Tibial artery (tissue), 4 donors: ENCODE measurements at places on chromosomes 2 and 18.

DNA sequence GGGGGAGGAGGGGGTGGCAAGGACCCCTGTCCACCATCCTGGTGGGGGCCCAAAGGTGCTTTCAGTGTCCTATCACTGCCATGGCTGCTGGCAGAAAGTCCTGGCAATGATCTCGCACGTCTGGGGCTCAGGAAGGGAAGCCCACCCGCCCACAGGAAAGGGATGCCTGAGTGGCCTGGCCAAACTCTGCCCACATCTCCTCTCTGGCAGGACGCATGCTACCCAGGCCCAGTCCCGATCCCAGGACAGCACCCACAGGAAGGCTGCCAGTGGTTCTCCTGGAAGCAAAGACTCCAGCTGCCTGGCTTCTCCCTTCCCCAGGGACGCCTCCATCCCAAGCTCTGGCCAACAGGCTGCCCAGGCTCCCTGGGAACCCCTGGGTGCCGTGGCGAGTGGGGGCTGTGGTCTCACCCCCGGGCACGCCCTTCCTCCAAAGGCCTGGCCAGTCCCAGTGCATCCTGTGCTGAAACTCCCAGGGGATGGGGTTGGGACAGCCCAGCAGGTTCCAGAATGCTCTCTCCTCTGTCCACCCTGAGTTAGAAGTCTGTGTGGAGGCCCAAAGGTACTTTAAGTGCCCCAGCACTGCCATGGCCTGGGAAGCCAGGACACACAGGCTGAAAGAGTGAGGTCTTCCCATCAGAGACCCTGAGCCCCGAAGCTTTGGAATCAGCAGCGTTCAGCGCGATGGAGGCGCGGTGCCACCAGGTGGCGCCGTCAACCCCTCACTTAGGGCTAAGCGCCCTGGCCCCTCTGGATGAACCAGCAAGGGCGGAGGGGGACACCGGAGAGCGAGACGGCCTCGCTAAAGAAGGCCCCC lies 29.8 kb upstream of the TAF1B start:
- peak; percentile 53 for DNase-seq
- H3K4me3 ChIP-seq: peak overlapping the region; percentile 3
- H3K27ac ChIP-seq: no peak overlapping the region
- no peaks in the 10 kb centered on the region for H3K36me3 ChIP-seq
- H3K27me3 ChIP-seq: peaks cover 9% of the 10 kb centered on the region

DNA sequence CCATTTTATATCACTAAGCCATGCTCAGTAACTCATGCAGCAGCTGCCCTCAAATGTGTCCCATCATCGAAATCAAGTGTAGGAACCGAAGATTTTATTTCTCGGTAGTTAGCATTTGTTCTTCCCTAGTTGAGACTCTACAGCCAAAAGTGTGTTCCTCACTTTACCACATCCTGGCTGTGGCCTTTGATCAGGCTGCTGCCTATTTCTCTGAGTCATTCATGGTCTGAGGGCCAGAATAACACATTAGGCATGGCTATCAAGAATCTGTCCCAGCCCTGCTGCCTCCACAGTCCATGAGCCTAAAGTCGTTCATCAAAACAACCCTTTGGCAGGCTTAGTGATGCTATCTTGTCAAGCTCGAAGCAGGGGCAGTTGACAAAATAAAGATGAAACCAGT lies 300.1 kb downstream of the TDRD15 start:
- no peak overlapping the region for H3K4me3 ChIP-seq
- no peak overlapping the region for H3K27ac ChIP-seq
- H3K4me1 ChIP-seq: no peaks in the 10 kb centered on the region
- H3K27me3 ChIP-seq: no peaks in the 10 kb centered on the region
- H3K36me3 ChIP-seq: no peaks in the 10 kb centered on the region
- no peak for DNase-seq

DNA sequence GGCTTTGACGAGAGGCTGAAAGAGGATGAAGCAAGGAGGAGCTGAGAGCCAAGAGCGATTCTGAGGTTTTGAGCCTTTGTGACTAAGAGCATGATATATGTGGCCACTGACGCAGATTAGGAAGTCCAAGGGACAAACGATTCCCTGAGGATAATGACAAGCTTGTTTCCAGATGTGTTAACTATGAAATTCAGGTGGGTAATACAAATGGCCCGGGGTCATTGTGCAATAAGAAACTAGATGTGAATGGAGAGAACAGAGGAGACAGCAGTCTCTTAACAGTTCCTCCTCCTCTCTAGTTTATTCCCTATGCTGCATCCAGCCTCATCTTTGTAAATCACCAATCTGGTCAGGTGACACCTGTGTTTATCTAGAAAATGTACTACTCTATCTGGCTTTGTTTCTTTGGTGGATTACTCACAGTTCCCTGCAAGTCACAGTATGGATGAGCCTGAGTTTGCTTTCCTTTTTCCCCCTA lies 84.2 kb downstream of the SOCS6 start:
- DNase-seq: no peak
- no peaks in the 10 kb centered on the region for H3K27me3 ChIP-seq
- no peak overlapping the region for H3K27ac ChIP-seq
- peaks cover 3% of the 10 kb centered on the region for H3K4me1 ChIP-seq
- H3K36me3 ChIP-seq: no peaks in the 10 kb centered on the region

DNA sequence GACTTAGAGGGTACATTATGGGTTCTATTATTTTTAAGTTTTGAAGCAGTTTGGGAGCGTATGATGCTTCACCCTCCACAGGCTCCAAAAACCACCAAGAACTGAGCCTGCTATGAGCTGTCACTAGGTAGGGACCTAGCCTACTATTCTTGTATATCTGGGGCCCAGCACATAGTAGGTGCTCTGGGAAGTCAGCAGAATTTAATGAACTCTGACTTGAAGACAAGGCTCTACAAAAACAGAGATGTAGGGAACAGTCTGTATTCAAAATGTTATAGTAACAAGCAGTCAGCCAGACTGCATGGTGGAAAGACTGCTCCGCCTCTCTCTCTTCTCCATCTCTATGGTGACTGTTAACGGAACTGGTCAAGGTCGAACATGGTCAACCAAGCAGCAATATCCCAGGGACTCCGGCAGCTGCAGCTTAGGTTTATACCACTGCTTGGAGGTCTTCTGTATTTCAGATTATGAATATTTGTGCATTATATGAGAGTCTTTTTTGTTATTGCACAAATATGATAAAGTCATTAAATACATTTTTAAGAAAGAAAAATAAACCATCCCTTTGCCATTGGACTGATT lies 22.2 kb upstream of the YWHAQ start:
- no peak overlapping the region for H3K4me3 ChIP-seq
- no peaks in the 10 kb centered on the region for H3K4me1 ChIP-seq
- H3K27me3 ChIP-seq: no peaks in the 10 kb centered on the region
- DNase-seq: no peak
- H3K36me3 ChIP-seq: no peaks in the 10 kb centered on the region

GRCh38 chr18:50947899-50948298 lies 19.9 kb upstream of the ELAC1 start:
- peaks cover 15% of the 10 kb centered on the region for H3K36me3 ChIP-seq
- DNase-seq: no peak
- no peak overlapping the region for H3K27ac ChIP-seq
- H3K4me3 ChIP-seq: no peak overlapping the region

DNA sequence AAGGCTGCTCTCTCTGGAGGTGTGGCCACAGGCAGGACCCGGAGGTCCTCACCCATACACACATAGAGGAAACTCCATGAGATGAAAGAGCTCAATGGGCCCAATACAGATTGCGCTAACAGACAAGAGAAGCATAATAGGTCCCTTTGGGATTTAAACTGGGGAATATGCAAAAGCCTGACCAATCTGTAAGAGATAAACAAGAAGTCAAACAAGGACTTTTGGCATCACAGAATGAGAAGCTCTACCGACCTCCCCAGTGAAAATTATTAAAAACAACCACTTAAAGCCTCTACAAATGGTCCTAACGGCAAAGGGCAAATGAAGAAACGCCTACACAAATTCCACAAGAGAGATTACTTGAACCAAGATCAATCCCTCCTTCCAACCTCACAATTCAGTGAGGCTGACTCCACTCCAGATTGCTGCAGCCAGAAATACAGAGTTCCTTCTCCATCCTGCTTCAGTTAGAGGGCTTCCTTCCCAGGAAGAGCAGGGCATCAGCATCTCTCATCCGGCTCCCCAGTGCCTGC lies 10.8 kb downstream of the IWS1 start:
- peaks cover 3% of the 10 kb centered on the region for H3K4me1 ChIP-seq
- H3K36me3 ChIP-seq: peaks cover 16% of the 10 kb centered on the region
- H3K27ac ChIP-seq: peak overlapping the region; percentile 57
- DNase-seq: no peak
- no peak overlapping the region for H3K4me3 ChIP-seq

GRCh38 chr2:159976527-159977160 lies 85.8 kb downstream of the PLA2R1 start:
- no peaks in the 10 kb centered on the region for H3K4me1 ChIP-seq
- peaks cover 53% of the 10 kb centered on the region for H3K36me3 ChIP-seq
- H3K4me3 ChIP-seq: no peak overlapping the region
- DNase-seq: no peak
- H3K27me3 ChIP-seq: no peaks in the 10 kb centered on the region
- no peak overlapping the region for H3K27ac ChIP-seq

- no peaks in the 10 kb centered on the region for H3K27me3 ChIP-seq
- DNase-seq: no peak
- H3K36me3 ChIP-seq: no peaks in the 10 kb centered on the region
- no peak overlapping the region for H3K4me3 ChIP-seq
- no peak overlapping the region for H3K27ac ChIP-seq
- no peaks in the 10 kb centered on the region for H3K4me1 ChIP-seq
Observed at GRCh38 chr2:135473567-135473966, 57.5 kb downstream of the ZRANB3 start.

- no peak for DNase-seq
- H3K27ac ChIP-seq: no peak overlapping the region
- no peaks in the 10 kb centered on the region for H3K36me3 ChIP-seq
- peaks cover 15% of the 10 kb centered on the region for H3K4me1 ChIP-seq
- H3K4me3 ChIP-seq: no peak overlapping the region
Observed at GRCh38 chr18:46184727-46185126, 80.5 kb downstream of the HAUS1 start.

DNA sequence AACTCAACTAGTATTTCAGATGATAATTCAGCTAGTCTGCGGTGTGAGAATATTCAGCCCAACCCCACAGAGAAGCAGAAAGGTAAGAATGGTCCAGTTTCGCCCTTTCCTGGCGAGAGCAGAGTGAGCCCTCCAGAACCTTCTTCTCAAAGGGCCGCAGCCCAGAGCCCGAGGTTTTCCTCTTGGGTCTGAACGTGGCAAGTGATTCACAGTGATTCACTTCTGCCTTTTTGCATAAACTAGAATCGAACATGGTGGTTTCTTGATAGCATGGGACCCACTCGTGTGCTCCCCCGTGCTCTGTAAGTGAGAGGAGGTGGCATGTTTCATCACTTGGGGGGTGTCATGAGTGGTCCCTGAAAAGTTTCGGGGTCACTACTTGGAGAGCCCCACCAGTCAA lies 24.2 kb downstream of the TRAF3IP1 start:
- DNase-seq: no peak
- H3K36me3 ChIP-seq: peaks cover 7% of the 10 kb centered on the region
- no peaks in the 10 kb centered on the region for H3K27me3 ChIP-seq
- no peak overlapping the region for H3K4me3 ChIP-seq
- no peak overlapping the region for H3K27ac ChIP-seq

DNA sequence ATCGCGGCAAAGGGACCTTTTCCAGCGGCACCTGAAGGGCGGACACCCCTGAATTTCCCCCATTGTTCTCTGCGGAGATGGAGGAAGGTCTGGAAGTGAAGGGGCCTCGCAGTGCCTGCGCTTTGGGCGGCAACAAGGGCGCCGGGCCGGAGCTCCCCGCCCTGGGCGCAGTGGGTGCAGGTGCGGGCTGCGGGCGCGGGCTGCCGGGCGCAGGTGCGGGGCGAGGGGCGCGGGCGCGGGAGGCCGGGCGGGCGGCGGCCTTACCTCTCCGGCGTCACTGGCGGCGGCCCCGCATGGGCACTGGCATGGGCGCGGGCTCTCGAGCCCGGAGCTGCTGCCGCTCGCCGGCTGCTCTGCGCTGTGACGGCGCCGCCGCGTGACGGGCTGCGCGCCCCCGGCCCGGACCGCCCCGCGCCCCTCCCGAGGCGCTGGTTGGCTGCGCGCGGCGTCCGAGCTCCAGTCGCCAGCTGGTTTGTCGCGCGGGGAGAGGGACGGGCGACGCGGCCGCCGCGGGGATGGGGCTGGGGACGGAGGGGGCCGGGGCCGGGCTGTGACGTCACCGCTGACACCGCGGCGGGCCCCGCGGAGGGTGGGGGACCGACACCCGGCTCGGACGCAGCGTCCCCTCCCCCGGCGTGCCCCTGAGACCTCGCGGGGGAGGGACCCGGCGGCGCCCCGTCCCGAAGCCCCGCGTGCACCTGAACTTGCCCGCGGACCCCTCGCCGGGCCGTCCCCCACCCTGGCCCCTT lies at the start of gene KIF1A:
Gene KIF1A (minus strand): TSS at position 362 of the 749 bp plus-strand sequence. CDS start 22,467 bp downstream, outside the sequence.
- no peak for DNase-seq
- H3K4me1 ChIP-seq: no peaks in the 10 kb centered on the region
- H3K27ac ChIP-seq: no peak within 1 kb of the TSS

DNA sequence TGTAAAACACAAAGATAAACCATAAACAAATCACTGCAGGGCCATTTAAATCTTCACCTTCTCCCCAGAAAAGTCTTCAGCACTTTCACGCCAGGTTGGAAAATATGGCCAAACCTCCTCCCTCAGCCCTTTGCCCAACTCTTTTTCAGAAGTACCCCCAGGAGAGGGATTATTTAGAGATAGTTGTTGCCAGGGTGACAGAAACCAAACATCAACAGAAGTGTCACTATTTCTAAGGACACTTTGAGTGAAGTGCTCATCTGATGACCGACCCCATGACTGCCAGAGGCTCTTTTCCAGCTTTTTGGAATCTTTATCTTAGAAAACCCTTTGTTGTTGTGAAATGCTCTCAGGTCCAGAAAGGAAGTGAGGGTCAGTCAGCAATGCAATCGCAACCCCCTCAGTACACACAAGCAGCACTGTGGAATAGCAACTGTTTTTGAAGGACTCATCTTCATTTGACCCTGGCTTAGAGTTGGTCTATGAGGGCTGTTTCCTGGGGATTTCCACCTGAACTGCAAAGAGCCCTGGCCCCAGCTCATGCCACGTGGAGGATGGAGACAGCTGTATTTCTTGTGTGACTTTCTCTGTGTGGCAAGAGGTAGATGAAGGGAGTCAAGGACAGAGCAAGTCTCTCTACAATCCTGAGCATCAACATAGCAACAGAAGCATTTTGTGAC lies 114.0 kb upstream of the STON1 start:
- no peaks in the 10 kb centered on the region for H3K36me3 ChIP-seq
- H3K4me3 ChIP-seq: no peak overlapping the region
- no peaks in the 10 kb centered on the region for H3K27me3 ChIP-seq

DNA sequence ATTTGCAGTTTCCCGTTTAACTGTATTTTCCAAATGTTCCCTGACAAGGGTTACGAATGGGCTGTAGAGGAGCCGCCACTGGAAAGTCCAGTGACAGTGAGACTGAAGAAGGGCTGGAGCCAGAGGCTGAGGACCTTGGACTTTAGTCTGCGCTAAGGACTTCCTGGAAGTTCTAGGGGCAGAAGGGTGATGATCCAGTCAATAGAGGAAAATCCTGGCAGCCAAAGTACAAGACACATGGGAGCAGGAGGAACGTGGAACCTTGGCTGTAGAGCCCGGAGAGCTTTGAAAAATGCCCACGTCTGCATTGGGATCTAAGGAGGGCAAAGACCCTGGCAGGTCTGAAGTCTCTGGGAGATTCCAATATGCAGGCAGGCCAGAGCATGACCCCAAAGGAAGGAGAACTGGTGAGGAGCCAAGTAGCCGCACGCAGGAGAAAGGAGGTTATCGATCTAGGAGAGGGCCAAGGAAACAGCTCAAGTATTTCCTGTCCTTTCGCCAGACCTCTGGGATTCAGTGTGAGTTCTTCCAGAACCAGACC lies 28.5 kb downstream of the MBP start:
- no peak overlapping the region for H3K4me3 ChIP-seq
- H3K27me3 ChIP-seq: no peaks in the 10 kb centered on the region
- no peaks in the 10 kb centered on the region for H3K36me3 ChIP-seq
- H3K27ac ChIP-seq: peak overlapping the region; percentile 54
- no peaks in the 10 kb centered on the region for H3K4me1 ChIP-seq
- DNase-seq: no peak
